Bronchial epithelial cell (primary cell): ENCODE measurements at places on chromosomes 4 and X.

- DNase-seq, result no peak
Measured at GRCh38 chrX:50721764-50722521, 92.1 kb downstream of the SHROOM4 start.

DNA sequence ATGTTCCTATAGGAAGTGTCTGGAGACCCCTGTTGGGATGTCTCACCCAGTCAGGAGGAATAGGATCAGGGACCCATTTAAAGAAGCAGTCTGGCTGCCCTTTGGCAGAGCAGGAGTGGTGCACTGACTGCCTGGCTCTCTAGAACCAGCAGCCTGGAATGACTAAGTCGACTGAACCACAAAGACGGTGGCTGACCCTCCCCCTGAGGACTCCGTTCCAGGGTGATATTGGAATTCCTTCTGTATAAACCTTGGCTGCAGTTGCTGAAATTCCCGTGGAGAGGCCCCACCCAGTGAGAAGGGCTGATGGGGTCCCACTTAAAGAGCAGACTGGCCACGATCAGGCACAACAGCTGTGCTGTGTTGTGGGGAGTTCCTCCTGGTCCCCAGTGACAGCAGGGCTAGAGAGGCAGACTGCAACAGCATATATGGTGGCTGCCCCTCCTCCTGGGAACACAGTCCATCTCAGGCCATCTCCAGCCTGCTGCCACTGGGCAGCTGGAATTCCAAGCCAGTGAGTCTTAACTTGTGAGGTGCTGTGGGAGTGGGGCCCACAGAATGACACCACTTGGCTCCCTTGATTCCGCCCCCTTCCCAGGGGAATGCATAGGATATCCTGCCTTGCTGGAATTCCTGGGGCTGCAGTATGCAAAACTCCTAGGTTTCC lies 41.8 kb upstream of the RLIM start:
- no peak for DNase-seq

- DNase-seq, result no peak
Measured at GRCh38 chrX:65866146-65866545, 173.7 kb downstream of the VSIG4 start.

DNA sequence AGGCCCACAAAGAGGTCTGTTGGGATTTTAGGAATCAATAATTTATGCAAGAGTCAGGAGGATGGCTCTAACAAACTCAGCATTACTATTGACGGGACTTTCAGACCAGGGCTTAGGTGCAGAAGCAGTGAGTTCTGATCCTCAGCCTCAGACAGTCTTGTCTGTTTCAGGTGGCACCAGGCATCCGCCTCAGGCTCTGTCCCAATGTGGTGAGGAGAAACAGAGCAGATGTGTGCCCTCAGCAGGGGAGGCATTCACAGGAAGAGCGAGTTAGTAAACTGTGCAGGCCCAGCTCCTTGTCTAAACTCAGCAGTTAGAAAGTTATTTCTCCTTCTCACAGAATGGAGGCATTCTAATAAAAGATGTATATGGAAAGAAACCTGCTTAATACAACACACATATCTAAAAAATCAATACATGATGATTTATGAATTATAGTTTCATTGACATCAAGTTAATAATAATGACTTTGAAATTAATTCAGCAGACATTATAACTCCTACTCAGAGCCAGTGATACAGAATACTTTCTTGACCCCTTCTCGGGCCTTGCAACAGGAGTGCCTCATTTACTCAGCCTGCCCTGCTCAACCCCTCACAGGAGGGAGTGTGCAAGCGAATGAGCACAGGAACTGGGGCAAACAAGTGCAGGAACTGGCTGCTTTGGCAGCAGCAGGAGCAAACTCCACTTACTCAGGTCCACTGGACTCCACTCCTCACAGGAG lies 202.8 kb upstream of the SMIM31 start:
- no peak for DNase-seq

DNA sequence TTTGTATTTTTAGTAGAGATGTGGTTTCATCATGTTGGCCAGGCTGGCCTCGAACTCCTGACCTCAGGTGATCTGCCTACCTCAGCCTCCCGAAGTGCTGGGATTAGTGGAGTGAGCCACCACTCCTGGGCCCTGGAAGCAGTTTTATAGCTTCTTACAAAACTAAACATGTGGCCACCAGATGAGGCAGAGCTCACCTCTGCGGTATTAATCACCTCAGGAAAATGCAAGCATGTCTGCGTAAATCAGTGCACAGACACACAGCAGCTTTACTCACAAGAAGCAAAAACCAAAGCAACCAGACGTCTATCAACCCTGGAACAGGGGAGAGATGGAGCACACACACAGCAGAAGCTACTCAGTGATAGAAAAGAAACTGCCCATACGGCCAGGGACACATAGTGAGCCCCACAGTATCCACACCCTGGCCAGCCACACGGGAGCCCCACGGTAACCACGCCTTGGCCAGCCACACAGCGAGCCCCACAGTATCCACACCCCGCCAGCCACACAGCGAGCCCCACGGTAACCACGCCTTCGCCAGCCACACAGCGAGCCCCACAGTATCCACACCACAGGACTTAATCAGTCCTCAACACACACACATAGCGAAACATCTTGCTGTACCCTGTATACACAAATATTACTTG lies 30.2 kb downstream of the PPP2R3B start:
- no peak for DNase-seq

- DNase-seq, result no peak
Measured at GRCh38 chrX:19005909-19006308, 22.0 kb upstream of the PHKA2 start.

GRCh38 chr4:166957451-166957850 lies 276.8 kb downstream of the SPOCK3 start:
- peak; percentile 12 for DNase-seq

DNA sequence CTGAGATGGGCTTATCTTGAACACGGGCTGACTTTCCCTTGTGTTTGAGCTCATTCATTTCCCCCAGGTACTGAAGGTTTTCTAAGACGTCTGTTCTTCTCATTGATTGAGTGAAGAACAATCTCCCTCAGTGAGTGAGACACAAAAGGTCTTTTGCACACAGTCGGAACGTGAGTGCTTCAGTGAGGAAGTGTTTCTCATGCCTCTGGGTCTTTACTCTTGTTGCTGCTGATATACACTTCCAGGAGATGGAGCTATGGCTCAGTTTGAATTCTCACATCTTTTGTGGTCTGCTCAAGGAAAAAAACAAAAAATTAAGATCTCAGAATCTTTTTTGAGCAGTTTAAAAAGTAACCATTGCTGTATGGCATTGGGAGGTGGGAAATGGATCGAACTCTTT lies 981.9 kb upstream of the TENM3 start:
- DNase-seq, result no peak
